Naive thymus-derived CD4-positive, alpha-beta T cell (primary cell): ENCODE measurements at places on chromosomes 6 and 20. TPM values are rescaled to one million over a fixed set of nuclear protein-coding genes. Genes with fewer than 3 reads are reported as not detected.

GRCh38 chr6:34615574-34616226, 59.6 kb upstream of the SPDEF start:
- no peak for DNase-seq

- DNase-seq: no peak
Measured at GRCh38 chr6:160505970-160506369, 157.8 kb downstream of the SLC22A3 start.

GRCh38 chr6:4449409-4449808, 314.0 kb upstream of the ECI2 start:
- DNase-seq: no peak

- DNase-seq: no peak
Measured at GRCh38 chr6:54892831-54893230, 46.3 kb downstream of the FAM83B start.

DNA sequence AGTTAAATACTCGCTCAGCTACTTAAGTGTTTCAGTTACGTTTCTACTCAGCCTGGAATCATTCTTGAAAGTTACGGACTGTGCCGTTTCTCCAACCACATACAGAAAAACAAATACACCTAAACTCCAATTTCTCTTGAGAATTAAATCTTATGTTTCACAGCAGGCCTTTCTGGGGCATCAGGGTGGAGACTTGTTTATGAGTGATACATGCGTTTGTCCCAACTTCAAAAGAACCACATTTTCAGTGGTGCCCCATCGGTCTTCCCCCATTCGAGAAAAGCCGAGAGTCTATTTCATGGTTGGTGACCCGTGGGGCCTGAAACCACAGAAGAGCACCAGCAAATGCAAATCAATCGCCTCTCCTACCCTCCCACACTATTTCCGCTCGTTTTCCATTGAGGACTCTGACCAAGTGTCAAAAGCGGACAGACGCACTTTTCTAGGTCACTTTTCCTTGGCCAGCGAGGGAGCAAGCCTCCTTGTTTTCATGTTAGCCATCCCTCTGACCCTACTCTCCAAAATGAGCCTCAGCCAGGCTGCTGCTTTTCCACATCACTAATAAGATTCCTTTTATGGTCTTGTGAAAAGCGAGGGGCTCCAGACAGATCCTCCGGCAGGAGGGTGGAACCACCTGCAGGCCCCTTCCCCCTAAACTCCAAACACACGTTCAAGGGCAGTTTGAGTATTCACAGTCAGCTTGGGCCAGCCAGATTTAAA, 3.1 kb downstream of the JAG1 start:
- no peak for DNase-seq

DNA sequence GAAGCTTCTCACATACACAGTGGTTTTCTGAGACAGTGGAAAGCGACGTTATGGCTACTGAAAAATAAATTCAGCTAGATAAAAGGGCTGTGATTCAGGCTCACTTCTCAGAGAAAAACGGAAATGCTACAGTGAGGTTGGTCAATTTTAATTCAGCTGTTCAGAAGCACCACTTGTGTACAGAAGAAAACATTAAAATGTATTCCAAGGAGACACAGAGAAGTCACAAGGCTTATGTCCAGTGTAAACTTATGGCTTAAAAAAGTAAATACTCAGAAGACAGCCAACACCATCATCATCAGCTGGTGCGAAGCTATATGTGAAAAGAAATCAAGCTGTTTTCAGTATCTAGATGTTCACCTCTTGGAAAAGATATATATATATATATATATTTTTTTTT, 68.6 kb downstream of the ABHD12 start:
- DNase-seq: no peak

DNA sequence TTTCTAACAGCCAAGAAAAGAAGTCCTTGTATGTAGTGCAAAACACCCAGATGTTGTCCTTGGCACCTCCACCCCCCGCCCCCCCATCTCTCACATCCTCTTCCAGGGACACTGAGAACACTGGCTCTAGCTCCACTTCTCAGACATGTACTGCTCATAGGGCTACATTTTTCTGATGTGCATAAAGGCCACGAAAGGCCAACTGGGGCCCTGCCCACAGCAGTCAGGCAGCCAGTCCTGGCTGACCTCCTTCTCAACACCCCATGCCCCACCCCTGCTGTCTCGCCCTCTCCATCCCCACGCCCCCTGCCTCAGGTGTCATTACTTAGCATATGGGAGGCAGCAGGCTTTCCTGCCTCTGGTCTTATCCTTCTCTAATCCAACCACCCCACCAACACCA, 11.3 kb downstream of the GABRR1 start:
- no peak for DNase-seq

GRCh38 chr6:143014764-143015163, 45.9 kb upstream of the AIG1 start:
- no peak for DNase-seq

DNA sequence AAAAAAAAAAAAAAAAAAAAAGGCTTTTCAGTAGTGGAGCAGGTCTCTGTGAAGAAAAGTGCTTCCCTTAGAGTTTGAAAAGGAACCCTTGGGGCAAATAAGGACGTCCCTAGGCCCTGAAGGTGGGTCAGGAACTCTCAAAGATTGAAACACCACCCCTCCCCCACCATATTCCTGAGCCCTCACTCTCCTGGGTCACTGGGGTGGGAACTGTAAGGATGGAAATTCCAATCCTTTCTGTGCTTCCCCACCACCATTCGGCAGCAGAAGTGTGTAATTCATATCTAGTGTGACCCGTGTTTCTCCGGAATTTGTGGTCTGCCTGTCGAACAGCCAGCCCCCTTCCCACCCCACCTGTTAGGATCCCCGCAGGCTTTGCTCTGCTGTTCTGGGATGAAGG, 12.3 kb downstream of the CDYL start:
- no peak for DNase-seq

RGS17 gene
- total RNA-seq: not detected

OR2J3 gene
- not detected for total RNA-seq

MYL9 gene
- total RNA-seq: not detected

ZNF165 gene
- 0.86 TPM for total RNA-seq

ID1 gene
- total RNA-seq: 0.36 and 0.41 TPM in 2 replicates

FKBP5 gene
- 79.4 TPM for total RNA-seq

TMEM14C gene
- 40.4 TPM for total RNA-seq

PPARD gene
- 36.0 TPM for total RNA-seq
